Activated B cell treated with CpG ODN at 0.5 μM for 24 hours (primary cell): ENCODE measurements at places on chromosomes 5 and 9. TPM values are rescaled to one million over a fixed set of nuclear protein-coding genes. Genes with fewer than 3 reads are reported as not detected.

- peak; percentile 23 for DNase-seq
Observed at GRCh38 chr5:35229076-35230037, 930 bp downstream of the PRLR start.

DNA sequence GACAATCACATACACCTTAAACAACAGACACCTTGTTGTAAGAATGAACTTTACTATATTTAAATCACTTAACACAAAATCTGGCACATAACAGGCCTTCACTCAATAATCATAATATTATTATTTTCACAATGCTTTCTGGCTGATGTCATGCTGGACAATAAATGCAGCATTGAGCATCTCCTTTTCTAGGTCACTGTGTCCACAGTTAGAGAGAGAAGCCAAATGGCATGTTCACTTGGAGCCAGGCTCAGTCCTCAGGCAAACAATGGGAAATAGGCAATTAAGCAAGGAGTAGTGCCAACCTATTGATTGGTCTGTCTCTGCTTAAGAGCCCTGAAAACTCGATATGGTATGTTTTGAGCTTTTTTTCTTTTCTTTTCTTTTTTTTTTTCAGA lies 50.6 kb upstream of the KLF4 start:
- no peak for DNase-seq

DNA sequence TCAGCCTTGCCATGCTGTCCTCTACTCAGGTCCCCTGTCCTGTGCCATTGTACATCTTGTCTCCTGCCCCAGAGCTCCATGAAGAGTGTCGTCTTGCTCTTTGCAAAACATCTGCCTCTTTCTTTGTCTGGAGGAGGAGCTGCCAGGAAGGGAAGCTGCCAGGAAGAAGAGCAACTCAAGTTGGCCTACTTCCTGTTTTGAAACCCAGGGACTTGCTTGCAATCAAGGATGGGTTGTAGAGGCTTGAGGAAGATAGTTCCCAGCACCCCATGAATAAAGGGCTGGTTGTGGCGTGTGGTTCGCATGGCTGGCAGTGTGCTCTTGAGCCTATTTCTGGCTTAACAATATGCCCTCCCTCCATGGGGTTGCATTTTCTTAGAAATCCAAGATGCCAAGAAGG lies 53.0 kb upstream of the CPEB4 start:
- DNase-seq, result no peak

DNA sequence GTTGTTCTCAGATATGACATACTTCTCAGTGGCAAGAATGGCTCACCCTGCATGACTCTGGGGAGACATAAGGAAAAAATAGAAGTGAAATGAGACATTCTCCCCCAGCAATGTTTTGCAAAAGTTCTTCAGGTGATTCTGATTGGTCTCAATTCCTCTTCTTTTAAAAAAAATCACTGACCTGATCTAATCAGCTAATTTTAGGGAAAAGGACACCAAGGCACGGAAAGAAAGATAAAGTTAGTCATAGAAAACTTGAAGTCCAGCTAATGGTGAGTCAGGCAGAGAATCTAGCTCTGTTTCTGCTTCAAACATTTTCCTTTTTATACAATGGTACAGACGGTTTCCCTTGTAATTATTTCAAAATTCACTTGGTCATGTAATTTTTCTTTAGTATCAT lies 1018.9 kb upstream of the ARRDC3 start:
- DNase-seq, result no peak

DNA sequence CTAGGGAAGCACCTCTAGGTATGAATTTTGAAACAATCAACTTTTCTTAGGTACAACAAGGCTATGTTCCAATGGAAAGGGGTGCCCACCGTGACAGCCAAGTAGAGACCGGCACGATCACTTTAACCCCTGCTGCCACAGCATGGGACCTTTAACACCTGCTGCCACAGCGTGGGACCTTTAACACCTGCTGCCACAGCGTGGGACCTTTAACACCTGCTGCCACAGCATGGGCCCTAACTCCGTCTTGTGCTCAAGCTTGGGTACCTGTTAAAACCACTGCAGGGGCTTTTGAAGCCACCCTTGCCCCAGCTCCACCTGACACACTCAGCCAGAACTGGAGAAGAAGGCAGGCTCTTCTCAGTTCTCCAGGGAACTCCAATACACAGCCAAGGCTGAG lies 18.2 kb upstream of the MXD3 start:
- DNase-seq, result no peak

- DNase-seq, result no peak
Observed at GRCh38 chr5:74261866-74262265, 378.7 kb downstream of the ENC1 start.

DNA sequence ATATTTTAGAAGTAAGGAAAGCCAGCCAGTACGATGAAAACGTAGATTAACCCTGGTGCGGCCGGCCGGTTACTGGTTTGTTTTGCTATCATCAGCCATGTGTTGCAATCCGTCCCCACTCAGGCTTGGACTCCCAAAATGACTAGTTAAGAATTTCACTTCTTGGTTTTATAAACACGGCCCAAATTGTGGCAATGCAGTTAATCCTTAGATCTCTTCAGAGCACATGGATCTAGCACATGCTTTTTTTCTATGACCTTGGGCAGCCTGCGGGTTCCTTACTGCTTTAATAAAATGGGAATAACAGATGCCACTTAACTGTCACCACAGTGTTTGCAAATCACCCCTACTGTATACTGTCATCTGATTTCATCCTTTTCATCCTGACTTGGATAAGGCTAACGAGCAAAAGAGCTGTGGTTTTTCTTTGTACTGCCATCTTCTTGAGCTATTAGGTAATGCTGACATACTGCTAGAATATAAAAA lies 1.5 kb downstream of the NDFIP1 start:
- no peak for DNase-seq

DNA sequence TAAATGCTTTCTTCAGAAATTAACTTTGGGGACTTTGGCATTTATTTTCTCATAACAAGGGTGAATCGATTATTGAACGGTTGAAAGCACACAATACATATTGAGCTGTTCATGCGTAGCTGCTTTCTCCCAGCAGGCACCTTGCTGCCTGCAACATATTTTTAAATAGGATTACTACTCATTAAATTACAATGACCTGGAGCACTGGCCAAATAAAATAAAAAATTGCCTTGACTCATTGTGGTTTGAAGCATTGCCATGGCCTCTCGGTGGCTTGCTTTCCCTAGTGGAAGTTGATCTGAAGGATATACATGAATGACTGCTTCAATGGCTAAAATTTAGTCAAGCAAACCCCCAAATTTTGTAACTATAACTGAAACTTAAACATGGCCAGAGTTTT lies 181.6 kb upstream of the NUDT12 start:
- no peak for DNase-seq

DNA sequence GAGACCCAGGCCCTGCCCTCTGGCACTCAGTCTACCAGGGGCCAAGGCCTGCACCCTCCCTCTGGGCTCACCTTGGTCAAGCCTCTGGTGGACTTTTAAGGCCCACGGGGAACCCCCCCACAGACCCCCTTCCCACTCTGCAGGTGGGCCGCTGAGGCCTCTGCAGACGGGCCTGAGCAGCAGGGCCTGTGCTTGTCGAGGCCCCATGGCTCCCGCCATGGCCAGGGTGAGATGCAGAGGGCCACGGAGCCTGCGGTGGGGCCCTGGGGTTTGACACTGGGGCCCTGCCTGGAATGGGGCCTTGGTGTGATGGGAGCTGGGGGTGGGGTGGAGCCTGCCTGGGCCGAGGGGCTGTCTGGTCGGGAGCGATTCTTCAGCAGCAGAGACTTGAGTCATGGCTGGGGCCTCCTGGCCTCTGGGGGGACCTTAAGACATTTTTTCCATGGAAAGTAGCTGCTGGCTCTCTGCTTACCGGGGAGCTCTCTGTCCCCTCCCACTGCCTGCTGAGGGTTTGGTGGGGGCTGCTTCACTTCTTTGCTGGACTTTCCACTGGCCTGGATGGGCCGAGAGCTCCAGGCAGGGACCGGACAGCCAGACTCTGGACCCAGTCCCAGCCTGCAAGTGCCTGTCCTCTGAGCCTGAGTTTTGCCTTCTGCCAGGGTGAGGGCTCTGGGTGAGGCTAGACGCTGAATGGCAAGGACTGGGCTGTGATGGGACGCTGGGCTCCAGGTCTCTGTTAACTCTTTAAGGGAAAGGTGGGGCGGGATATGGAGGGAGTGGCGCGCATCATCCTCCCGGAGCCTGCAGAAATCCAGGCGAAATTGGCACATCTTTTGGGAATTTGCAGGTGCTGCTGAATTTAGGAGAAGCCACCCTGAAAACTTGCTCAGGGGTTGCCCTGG lies 132.2 kb downstream of the RXRA start:
- no peak for DNase-seq

DNA sequence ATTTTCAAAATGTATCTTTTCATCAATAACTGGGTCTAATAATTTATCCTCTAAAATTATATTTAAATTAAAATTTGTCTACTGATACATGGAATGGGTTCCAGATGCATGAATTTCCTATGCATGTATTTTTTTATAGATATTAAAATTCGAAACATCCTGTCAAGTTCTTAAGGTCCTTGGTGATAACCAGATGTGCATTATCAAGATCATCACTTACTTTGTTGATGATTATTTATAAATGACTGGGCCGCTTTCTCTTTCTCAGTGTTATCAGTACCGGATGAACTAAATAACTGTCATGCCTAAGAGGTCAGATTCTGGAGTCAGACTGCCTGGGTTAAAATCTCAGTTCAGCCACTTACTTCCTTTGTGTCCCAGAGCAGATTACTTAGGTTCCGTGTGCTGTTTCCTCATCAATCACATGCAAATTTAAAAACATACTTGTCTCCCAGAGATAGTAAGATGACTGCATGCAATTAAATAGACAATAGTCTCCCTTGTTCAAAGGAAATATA lies 124.3 kb downstream of the TEX10 start:
- DNase-seq, result no peak

DNA sequence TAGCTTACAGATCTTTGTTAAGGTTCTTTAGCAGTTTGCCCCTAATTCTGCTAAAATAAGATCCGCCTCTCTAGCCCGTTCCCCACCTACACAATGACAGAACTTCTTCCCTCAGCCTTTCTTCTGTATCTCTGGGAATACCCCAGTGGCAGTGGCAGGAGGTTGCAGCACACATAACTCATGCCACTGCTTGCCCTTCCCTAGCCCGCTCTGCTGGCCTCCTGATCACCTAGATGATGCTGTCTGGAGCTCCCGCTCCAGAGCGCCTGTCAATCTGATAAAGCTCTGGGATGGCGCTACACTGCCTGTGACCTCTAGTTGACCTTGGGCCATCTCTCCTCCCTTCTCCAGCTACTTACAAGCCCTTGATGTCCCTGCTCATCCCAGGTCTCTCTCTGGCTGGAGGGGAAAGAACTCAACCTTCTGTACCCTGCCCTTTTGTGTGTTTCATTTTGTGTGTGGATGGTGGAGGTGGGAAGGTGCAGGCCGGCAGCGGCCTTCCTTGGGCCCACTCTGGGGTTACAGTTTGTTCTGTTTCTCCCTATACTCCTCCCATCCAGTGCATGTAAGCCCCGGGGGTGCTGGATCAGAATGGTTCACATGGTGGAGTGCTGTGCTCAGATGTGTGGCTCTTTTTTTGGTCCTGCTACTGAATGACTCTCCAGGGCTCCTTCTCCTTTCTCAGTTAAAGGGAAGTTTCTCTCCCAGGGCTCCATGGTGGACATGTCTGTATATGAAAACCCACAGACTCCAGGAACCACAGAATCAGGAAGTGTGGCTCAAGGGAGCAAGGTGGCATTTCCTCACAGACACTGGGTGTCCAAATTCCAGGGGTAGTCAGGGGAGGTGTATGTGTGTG lies 29.1 kb downstream of the MTX3 start:
- no peak for DNase-seq

DNA sequence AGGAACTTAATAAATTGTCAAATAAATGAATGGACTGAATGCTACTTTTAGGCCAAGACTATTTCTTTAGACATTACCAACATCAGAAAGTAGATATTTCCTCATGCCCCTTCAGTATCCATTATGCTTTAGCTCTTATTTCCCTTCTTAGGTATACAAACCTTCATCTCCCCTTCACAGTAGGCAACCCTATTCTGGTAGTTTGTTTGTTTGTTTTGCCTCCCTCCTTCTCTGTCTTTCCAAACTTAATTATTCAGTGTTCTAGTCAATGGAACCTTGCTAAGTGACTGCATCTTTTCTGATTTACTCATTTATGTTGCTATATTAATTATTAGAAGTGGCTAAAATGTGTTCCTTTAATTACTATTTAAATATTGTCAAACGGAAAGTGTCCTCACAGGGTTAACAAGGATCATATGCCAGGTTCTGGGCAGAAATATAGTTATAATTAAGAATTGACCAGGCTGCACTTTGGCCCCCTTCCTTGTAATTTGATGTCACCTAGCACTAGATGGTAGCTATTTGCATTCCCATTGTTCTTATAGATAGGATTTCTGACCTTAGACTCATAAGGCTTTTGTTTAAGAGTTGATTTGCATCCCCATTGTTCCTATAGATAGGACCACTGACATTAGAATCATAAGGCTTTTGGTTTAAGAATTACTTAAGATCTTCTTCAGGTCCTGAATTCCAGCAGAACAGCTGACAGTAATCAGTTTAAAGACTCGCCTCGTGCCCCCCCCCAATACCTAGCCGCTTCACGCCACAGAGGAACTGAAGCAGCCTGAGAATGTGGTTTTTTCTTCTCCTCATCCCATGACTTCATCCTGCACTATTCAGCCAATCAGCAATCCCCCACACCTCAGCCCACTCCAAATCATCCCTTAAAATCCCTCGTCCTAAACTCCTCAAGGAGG lies 84.4 kb upstream of the NUDT12 start:
- no peak for DNase-seq

- DNase-seq, result no peak
Observed at GRCh38 chr9:131273146-131273855, 3.0 kb downstream of the FAM78A start.

GRCh38 chr5:98424681-98425450 lies 348.6 kb upstream of the RGMB start:
- no peak for DNase-seq

DNA sequence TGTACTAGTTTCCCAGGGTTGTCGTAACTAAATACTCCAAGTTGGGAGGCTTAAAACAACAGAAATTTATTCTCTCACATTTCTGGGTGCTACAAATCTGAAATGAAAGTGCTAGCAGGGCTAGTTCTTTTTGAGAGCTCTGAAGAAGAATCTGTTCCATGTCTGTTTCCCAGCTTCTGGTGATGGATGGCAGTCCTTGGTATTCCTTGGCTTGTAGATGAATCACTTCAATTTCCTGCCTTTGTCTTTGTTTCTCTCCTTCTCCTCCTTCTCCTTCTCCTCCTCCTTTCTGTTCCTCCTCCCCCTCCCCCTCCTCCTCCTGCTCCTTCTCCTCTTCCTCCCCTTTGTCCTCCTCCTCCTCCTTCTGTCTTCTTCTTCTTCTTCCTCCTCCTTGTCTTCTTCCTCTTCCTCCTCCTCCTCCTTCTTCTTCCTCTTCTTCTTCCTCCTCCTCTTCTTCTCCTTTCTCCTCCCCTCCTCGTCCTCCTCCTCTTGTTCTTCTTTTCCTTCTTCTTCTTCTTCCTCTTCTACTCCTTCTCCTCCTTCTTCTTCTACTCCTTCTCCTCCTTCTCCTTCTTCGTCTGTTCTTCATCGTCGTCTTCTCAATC lies 104.7 kb upstream of the ANKRD55 start:
- DNase-seq, result no peak

GRCh38 chr5:145237843-145238242 lies 597.3 kb downstream of the PRELID2 start:
- DNase-seq, result no peak

The IFNA1 gene
- total RNA-seq, result not detected in 2 replicates

The SPATA31D4 gene
- not detected in 2 replicates for total RNA-seq

The PPWD1 gene
- total RNA-seq, result 57.8 and 69.7 TPM in 2 replicates

The CTXN3 gene
- total RNA-seq, result not detected in 2 replicates

The GPR150 gene
- 0.60 and 1.1 TPM in 2 replicates for total RNA-seq

The SLC34A3 gene
- total RNA-seq, result not detected in 2 replicates

The PCDHAC1 gene
- total RNA-seq, result not detected in 2 replicates

The DMRT3 gene
- total RNA-seq, result not detected in 2 replicates

The CAAP1 gene
- 15.1 and 16.6 TPM in 2 replicates for total RNA-seq

The FYB1 gene
- 0.55 and 0.56 TPM in 2 replicates for total RNA-seq

The SPAG8 gene
- 1.8 and 4.0 TPM in 2 replicates for total RNA-seq
